ENCODE measurements at places on chromosomes 5 and 9.

- no peak for DNase-seq
These were observed 42.5 kb upstream of the TAF1L start for GRCh38 chr9:32677931-32678330.

GRCh38 chr9:121707477-121708424 lies 56.3 kb downstream of the DAB2IP start:
- DNase-seq = no peak

DNA sequence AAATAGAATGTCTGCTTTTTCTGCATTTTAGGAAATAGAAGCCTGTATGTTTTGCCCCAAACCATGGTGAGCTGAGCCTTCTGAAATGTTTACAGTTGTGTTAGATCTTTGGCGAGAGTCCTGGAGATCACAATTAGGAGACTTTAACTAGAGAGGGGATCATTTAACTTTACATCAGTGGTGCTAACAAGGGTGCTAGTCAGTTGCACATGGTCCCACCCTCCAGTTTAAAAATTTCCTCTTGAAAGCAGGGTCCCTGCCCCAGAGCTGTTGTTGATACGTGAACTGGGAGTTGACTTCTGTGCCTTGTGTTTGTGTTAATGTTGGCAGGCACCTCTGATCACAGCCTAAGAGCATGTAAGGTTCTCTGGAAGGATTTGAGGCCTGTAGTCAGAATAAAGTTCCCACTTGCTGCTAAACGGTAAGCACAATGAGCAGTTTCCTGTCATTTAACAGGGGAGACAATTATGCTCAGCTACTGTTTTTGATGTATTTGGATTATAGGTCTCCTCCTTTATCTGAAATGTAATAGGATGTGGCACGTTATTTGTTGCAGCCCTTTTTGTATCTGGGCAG lies 43.7 kb downstream of the RASGRF2 start:
- no peak for DNase-seq

DNA sequence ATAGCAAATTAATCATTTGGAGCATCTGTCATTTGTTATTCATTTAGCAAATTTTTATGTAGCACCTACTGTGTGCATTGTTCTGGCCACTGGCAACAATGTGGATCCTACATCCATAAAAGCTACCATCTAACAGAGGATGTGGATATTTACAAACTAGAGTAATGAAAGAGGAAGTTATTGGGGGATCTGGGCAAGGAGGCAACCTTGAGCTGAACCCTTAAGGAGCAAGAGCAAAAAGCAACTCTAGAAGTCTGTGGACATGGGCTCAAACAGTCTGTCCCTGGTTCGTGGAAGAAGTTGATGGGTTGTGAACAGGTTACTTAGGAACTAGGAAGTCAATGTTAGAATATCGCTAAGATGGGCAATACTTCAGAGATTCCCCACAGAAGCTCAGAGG lies 259.9 kb downstream of the SYK start:
- no peak for DNase-seq

DNA sequence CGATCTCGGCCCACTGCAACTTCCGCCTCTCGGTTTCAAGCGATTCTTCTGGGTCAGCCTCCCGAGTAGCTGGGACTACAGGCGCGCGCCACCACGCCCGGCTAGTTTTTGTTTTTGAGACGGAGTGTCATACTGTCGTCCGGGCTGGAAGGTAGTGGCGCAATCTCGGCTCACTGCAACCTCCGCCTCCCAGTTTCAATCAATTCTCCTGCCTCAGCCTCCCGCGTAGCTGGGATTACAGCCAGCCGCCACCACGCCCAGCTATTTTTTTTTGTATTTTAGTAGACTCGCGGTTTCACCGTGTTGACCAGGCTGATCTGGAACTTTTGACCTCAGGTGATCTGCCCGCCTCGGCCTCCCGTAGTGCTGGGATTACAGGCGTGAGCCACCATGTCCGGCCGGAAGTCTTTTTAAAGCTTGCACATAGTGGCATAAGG lies 1.2 kb downstream of the SMC5 start:
- no peak for DNase-seq

- peak; percentile 60 for DNase-seq
These were observed at the start of gene PPP2R2B for GRCh38 chr5:146878476-146879172. PPP2R2B (minus strand) TSS chr5:146878757.

- DNase-seq = no peak
These were observed 19.2 kb upstream of the ZNF131 start for GRCh38 chr5:43101491-43101890.

- no peak for DNase-seq
These were observed 36.2 kb upstream of the SMARCA2 start for GRCh38 chr9:1978941-1979340.

DNA sequence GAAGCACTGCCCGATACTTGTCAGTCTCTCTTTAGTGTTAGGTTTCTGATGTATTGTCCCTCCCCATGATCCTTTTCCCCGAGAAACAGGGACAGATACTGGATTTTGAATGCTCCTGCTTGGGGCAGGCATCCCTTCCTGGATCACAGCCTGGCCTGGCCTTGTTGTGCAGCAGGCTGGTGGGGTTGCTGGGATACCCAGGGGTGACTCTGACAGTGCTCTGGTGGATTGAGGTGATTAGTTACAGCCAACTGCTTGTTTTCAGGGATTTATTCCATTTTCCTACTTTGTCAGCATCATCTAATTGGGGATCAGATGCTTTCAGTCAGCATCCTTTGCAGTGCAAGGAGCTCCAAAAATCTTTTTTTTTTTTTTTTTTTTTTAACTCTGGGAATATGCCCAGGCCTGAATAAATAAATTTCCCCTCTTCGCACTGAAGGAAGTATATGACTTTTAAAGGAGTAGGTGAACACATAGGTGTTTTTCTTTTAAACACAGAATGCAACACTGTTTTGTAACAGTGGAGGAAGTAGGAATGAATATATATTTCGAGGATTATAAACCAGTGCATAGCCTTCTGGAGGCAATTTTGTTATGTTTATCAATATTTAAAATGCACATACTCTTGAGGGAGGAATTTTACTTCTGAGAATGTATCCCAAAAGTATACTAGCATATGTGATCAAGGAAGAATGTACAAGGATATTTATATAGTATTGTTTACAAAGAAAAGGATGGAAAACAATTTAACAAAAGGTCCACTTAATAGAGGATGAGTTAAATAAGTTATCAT lies 127.3 kb upstream of the ELL2 start:
- no peak for DNase-seq

DNA sequence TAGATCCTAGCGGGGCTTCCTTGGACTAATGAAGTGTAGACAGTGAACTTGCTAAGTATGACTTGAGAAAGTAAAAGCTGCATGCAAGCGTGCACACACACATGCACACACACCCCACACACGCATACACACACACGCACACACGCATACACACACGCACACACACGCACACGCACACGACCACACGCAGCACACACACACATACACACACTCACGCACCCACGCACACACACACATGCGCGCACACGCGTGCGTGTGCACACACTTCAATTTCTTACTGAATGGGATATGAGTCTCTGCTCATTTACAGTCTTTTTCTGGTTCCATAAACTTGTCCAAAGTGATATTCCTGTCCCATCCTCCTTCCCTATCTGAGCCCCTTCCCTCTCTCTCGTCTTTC lies 41.2 kb downstream of the MSX2 start:
- DNase-seq = no peak

GRCh38 chr5:133147815-133148567 lies 96.2 kb downstream of the HSPA4 start:
- DNase-seq = no peak

DNA sequence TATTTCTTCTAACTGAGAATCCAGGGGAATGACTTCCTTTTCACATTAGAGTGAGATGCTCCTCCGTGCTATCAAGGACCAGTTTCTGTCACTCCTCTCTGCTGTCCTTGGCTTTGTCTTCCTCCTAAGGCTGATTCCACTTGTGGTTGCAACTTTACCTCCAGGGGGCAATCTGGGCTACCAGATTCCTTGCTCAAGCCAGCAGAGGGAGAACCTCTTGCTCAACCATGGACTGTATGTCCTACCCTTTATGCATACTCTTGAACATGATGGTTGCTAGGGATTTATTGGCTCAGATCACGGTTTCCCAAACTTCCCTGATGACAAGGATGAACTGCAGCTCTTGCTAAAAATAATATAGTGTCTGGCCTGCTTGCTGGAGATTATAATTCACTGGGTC lies 24.0 kb downstream of the NNT start:
- DNase-seq = no peak
